ENCODE measurements at places on chromosomes 1 and 21. TPM values are rescaled to one million over a fixed set of nuclear protein-coding genes. Genes with fewer than 3 reads are reported as not detected.

Gene AADACL3
- total RNA-seq = not detected

Gene SPSB1
- 56.7 TPM for total RNA-seq

Gene ORC1
- 1.2 TPM for total RNA-seq

Gene SPATA46
- not detected for total RNA-seq

Gene C1orf56
- total RNA-seq = 1.7 TPM

Gene CELA2A
- not detected for total RNA-seq

Gene CRP
- total RNA-seq = not detected

Gene KISS1
- total RNA-seq = not detected

Gene PDC
- total RNA-seq = not detected

Gene S100A2
- 8,173 TPM for total RNA-seq

Gene HIVEP3
- total RNA-seq = 7.9 TPM

Gene RAB25
- 40.0 TPM for total RNA-seq

Gene OLIG2
- total RNA-seq = not detected

Gene KLHDC9
- total RNA-seq = 2.4 TPM

Measured in mammary epithelial cell (primary cell).